ENCODE measurements at places on chromosomes 13 and 19.
A peak's percentile ranks its signal among the peaks of the same experiment; 100 is the strongest.

DNA sequence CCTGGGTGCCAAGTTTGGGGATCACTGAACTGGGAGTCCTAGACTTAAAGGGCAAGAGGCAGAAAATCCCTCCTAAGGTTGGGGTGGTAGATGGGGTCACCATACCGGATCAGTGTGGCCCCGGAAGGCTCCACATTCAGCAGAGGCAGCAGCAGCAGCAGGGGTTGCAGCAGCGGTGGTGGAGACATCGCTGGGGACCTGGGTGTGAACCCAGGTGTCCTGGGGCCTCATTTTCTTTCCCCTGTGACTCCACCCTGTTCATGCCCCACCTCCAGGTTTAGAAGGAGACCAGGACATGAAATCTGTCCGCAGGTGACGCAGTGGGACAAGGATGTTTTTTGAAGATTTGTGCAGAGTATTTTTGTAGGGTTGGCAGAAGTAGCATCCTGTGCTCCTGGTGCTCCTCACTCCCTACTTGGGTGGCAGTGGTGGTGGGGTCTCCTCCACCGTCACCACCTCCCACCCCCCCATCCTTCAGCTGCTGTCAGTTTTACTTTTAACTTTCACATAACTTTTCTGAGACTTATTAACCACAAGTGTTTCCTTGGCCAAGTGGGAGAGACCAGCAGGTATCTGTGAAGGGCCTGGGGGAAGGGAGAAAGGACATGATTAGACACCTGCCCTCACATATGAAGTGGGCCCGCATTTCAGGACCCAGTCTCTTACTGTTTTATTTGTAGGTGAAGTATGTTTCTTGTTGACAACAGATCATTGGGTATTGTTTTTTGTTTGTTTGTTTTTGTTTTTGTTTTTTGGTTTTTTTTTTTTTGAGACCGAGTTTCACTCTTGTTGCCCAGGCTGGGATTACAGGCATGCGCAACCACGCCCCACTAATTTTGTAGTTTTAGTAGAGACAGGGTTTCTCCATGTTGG lies at the start of gene NAPSA:
Gene NAPSA, minus strand, starts transcription at position 206 of the 873 bp plus-strand sequence. Its CDS starts 18 bp downstream, at position 188.
- no peak for DNase-seq

GRCh38 chr19:41702171-41702651 lies 6.2 kb upstream of the CEACAM5 start:
- DNase-seq: peak; percentile 35

DNA sequence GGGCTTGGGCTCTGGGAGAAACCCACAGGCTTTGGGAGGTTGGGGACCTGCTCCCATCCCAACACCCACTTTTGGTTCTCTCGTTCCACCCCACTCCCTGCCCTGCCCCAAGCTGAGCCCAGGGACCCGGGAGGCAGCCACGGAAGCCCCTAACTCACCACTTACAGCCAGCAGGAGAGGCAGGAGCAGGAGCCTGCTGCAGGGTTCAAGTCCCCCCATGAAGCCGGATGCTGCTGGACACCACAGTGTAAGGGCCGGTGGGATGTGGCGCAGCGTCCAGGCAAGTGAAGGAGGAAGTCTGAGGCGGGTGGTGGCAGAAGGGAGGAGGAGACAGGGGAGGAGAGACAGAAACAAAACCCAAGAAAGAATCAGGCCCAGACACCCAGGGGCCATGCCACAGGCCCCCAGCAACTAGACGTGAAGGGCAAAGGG lies at the start of gene TYROBP:
Gene TYROBP, minus strand, starts transcription at position 286 of the 432 bp plus-strand sequence. Its CDS starts 67 bp downstream, at position 219.
- DNase-seq: no peak

- DNase-seq: peak; percentile 32
Measured at GRCh38 chr13:106432636-106433035, 102.8 kb downstream of the EFNB2 start.

DNA sequence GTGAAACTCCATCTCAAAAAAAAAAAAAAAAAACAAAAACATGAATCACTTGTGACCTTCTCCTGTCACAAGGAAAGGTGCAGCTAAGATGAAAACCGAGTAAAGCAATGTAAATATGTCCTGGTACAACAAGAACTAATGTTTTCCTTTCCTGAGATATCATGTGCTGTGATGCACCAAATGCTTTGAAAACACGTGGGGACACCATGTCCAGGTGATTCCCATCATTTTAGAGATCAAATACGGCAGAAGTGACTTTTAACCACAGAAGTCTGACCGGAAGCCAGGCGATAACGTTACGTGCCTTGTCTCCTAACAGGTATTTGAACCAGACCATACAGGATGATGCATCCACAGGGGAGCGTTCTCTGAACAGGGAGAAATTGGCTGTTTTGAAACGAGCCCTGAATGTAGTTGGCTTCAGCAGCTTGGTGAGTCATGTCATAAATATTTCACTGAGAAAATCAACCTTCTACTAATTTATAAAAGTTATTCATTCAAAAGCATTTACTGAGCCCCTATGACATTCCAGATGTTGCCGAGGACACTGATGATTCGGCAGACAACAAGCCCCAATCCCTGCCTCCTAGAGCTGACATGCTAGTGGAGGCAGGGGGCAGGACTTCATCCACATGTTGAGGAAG lies 328.1 kb downstream of the MYO16 start:
- DNase-seq: peak; percentile 92

GRCh38 chr13:45451282-45451681 lies 13.5 kb upstream of the COG3 start:
- no peak for DNase-seq

- DNase-seq: peak; percentile 96
Measured at GRCh38 chr19:46856062-46857022, 4.5 kb upstream of the ARHGAP35 start.

DNA sequence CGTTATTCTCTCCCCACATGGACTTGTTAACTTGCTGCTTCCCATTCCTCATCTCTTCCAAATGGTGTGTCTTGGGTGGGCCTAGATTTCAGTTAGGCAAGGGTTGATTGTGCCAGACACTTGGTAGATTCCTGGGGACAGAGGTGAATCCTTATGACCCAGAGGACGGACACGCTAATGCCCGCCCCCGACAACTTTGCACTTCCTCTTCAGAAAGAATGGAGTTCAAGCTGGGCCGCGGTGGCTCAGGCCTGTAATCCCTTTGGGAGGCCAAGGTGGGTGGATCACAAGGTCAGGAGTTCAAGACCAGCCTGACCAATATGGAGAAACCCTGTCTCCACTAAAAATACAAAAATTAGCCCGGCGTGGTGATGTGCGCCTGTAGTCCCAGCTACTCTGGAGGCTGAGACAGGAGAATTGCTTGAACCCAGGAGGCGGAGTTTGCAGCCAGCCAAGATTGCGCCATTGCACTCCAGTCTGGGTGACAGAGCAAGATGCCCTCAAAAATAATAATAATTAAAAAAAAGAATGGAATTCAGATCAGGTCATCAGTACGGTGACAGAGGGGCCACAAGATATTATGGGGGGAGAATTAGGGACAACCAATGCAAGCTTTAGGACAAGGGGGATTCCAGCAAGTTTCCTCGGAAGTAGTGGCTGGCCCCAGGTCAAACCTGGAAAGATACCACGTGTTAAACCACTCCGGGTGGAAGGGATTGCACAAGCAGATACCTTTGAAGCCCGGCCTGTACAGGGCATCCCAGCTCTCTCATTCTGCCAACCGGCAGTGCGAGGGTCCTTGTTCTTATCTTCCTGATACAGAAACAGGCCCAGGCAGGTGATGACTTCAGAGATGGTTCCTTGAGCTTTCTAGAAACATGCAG lies 2.7 kb downstream of the MYO9B start:
- no peak for DNase-seq

DNA sequence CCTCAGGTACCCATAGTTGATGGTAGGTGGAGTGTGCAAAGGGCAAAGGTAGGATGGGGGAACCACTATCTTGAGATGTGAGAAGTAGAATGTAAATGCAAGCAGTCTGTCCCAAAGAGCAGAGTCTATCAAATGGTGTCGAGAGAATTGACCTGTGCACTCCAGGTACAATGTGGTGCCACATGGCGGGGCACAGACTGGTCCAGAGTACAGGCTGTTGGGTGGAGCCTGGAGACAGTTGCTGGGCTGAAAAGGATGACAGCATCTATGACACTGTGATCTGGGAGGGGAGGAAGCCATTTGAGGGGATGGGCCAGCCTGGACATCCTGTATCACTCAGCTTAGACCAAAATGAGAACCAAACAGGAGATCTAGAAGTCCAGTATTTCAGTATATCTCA lies 180.6 kb downstream of the ABCC4 start:
- DNase-seq: no peak

DNA sequence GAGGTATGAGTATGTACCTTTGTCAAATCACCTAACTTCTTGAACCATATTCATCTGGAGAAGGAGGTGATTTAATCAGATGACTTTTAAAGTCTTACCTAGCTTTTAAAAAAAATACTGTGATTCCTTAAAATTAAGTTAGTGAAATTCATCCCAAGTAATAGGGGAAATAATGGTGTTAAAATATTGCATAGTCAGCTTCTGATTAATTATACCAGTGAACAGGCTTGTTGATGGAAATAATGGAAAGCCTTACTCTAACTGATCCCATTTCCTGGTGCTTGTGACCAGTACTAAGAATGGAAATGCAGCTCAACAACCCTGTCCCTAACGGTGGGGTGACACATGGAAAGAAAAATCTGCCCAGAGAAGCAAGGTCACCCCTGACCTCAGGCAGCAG lies 130.7 kb downstream of the CDK8 start:
- DNase-seq: no peak

Measured in fibroblast of upper back skin (primary cell).